ENCODE measurements at places on chromosomes 1 and 21.

GRCh38 chr1:61873581-61873980, 131.3 kb downstream of the PATJ start:
- no peak for DNase-seq

DNA sequence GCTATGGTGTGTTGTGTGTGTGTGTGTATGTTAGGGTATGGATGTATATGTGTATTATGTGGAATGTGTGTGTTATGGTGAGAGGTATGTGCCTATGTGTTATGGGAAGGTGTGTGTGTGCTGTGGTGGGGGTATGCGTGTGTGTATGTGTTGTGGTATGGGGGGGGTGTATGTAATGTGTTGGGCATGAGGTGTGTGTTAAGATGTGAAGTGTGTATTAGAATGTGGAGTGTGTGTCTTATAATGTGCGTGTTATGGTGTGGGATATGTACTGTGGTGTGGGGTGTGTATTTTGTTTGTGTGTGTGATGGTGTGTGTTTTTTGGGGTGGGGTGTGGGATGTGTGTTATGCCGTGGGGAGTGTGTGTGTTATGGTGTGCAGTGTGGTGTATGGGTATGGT, 242.5 kb downstream of the RHOU start:
- DNase-seq: no peak

DNA sequence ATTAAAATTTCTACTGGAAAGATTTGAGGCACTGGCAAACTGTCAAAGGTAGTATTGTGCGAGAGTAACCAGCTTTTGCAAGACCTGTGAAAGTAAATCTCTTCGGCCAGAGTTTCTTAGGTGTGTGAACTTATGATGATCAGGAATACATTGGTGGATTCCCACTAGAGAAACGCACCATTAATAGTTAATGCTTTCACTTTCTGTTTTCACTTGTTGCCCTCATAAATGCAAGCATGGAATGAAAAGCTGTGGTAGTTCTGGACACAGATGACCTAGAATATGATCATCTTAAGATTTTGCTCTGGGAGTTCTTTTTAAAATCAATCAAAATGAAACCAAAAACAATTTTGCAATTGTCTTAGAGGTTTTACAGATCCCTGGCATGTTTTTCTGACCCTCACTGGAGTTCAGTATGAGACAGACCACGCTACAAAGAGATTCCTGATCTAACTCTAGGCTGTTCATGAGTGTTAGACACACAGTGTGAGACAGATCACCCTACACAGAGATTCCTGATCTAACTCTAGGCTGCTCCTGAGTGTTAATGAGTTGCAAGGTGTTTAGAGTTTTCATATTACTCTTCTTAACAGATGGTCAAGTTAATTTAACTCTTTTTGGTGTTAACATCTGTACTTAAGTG, 98.8 kb downstream of the SDCCAG8 start:
- DNase-seq: no peak

- DNase-seq: no peak
These were observed 37.1 kb upstream of the RGS8 start for GRCh38 chr1:182721525-182721924.

DNA sequence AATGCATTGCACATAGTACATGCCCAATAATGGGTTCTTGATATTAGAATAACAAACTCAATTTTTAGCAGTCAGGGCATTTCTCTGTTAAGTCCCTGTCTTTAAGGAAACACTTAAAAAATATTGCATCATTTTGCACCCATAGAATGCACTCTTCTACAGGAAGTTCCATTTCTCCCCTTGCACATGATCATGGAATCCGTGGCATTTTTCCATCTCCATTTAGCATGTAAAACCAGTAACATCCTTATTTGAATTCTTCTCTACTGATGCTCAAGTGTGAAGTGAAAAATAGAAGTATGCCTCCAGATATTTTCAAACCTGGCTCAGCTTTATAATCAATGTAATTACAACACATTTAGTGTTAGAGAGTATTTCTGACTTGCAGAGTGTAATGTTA, 192.8 kb downstream of the RWDD3 start:
- DNase-seq: no peak

DNA sequence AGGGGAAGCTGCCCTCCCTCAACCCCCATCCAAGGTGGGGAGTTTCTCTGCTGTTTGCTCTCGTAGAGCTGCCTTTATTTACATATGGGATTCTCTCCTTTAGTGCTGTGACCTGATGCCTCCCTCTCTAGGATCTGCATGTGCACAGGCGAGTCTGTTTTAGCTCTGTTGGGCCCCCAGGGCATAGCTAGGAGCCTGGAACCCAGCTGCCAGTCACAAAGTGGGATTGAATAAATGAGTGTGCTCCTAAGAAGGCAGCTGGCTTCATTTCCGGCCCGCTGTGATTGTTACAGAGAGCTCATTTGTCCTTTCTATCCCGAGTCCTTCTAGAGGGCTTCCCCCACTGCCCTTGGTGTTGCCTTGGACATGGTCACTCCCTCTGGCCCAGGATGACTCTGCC, 176.6 kb downstream of the GRIK3 start:
- no peak for DNase-seq

- peak; percentile 80 for DNase-seq
These were observed 20.6 kb upstream of the SH3D21 start for GRCh38 chr1:36285443-36286101.

GRCh38 chr21:33070998-33071769, 1.2 kb downstream of the OLIG1 start:
- DNase-seq: no peak

GRCh38 chr1:64062941-64063581, 140.4 kb upstream of the UBE2U start:
- DNase-seq: no peak

DNA sequence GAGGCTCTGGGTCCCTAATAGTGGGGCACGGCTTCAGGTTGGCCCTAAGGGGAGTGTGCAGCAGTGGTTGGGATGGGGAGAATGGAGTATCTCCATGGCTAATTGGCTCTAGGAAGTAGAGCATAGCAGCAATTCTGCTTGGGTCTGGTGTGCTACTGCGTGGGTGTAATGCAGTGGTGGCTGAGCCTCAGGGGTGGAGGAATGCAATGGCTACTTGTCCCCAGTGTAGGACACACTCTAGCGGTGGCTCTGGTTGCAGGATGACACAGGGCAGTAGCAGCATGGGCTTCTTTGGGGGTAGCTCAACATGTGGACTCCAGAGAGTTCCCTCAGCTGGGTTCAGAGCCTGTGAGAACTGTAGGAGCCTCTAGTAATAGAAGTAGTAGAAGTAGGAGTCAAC, 91.2 kb upstream of the FAM78B start:
- no peak for DNase-seq

DNA sequence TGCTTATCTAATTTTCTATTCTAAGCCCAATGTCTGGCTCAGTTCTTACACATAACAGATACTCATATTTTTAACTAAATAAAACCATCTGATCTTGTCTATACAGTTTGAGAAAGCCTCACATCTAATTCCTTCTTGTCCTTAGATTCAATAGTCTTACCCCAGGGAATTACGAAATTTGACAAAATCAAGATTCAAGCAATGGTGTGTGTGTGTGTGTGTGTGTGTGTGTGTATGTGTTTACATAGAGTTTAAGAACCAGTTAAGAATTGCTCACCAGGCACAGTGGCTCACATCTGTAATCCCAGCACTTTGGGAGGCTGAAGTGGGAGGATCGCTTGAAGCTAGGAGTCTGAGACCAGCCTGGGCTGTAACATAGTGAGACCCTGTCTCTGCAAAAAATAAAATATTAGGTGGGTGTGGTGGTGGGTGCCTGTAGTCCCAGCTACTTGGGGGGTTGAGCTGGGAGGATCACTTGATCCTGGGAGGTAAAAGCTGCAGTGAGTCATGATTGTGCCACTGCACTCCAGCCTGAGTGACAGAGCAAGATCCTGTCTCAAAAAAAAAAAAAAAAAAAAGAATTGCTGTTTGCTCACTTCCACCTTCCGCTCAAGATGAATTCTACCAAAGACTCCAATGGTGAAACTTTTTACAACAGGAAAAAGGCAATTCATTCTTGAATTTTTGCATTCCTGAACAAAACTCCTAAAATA, 6.2 kb downstream of the WDR64 start:
- DNase-seq: no peak

DNA sequence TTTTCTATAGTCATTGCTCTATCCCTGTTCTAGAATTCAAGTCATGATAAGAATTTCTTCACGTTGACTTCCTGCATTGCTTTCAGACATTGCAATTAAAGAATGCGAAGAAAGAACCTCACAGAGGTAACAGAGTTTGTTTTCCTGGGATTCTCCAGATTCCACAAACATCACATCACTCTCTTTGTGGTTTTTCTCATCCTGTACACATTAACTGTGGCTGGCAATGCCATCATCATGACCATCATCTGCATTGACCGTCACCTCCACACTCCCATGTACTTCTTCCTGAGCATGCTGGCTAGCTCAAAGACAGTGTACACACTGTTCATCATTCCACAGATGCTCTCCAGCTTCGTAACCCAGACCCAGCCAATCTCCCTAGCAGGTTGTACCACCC, 10.6 kb downstream of the APCS start:
- DNase-seq: no peak

DNA sequence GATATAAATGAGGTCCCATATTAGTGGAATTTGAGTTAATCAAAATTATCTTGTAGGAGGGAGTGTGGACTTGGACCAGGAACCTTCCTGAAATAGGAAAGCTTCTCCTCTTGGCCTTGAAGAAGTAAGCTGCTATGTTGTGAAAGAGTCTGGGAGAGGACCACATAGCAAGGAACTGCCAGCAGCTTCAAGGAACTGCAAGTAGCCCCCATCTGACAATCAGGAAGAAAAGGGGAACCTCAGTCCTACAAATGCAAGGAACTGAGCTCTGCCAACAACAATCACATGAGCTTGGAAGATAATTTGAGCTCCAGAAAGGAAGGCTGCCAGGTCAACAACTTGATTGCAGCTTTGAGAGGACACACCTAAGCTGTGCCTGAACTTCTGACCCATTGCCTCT, 8.2 kb upstream of the PRMT6 start:
- peak; percentile 40 for DNase-seq

- DNase-seq: no peak
These were observed 4.9 kb downstream of the SKI start for GRCh38 chr1:2232916-2233438.

DNA sequence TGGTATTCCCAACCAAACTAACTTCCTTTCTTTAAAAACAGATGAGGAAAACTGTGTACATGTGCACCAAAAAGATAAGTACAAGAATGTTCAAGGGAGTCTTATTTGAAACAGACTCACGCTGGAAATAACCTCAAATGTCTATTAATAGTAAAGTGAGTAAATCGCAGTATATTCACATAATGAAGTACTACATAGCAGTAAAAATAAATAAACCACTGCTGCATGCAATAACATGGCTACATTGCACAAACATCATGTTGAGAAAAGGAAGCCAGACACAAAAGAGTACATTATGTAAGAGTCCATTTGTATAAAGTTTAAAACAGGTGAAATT, 5.2 kb upstream of the DENND2D start:
- DNase-seq: no peak

GRCh38 chr21:42505090-42505726, 8.4 kb upstream of the SLC37A1 start:
- DNase-seq: no peak

- DNase-seq: no peak
These were observed 165.5 kb upstream of the KCNJ6 start for GRCh38 chr21:38081708-38082107.

GRCh38 chr21:35102488-35103371, 53.6 kb upstream of the RUNX1 start:
- DNase-seq: peak; percentile 55

DNA sequence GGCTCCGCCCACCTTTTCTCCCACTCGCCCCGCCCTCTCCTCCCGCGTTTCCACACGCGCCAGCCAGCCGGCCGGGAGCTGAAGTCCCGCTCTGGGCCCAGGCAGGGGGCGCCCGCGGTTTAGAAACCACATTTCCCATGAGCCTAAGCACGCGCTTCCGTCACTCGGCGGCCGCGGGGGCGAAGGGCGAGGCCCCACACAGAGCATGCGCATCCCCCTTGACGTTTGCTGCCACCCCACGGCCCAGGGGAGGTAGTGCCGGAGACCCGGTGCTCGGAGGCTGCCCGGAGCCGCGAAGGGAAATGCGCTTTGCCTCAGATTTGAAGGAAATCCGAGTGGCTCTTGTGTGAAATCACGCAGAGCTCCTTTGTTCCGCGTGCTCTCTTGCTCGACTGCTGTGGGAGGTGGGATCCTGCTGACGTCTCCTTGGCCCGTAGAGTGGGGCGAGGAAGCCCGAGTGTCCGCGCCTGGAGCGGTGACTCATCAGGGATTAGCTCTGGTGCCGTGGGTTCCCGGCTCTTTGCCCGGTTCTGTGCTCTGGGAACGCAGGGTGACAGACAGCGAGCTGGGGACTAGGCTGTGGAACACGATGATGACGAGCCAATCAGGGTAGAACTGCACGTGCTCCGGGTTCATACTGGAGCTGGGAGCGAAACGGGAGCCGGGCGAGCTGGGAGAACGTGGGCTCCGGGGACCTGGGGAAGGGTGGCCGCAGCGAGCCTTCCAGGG, 406 bp upstream of the B3GALNT2 start:
- DNase-seq: peak; percentile 99

- no peak for DNase-seq
These were observed 13.7 kb downstream of the PABPC4 start for GRCh38 chr1:39562886-39563285.

DNA sequence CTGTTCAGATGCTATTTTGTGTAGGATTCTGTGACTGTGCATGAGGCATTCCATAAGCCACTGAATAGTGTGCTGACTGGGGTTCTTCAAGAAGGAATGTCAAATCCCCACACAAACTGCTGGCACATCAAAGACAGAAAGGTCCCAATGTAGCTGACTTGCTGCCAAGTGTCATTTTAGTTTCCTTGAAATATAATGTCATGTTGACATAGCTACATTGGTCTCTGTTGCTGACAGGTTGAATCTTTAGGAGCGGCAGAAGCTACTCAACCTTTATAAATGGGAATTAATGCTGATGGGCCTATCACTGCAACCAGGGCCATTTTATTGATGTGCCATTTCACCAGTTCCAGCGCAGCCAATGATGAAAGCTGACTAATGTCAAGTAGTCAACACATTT, 1110.7 kb upstream of the B3GALT2 start:
- no peak for DNase-seq

DNA sequence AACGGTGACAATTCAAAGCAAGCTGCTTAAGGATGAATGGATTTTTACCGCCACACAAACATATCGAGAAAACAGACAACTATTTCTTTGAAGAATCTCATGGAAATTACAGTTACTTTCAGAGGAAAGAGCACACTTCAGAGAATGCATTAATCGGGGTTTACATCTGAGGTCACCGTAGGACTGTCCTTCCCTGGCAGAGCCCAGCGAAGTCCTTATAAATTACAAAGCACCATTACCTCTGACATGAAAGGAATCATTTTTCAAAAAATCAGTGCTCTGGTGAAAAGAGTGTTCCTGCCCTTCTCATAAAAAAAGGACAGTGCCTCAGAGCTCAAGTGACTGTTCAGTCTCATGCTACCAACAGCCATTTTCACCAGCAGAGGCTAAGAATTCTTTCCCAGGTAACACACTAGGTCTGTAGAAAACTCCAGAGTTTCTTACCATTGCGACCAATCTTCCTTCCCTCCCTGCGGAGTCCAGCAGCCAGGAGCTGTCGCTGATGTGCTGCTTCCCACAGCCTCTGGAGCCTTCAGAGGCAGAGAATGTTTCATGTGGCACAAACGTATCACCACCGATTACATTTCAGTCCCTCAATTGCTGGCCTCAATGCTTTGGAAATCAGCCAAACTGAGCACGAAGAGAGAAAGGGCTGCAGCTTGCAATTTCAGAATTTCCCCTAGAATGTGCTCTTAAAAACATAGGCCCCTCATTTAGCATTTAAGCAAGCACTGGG, 75.4 kb downstream of the PLD5 start:
- no peak for DNase-seq

- no peak for DNase-seq
These were observed 10.7 kb downstream of the MACF1 start for GRCh38 chr1:39214998-39215873.

- no peak for DNase-seq
These were observed 28.3 kb downstream of the GADD45A start for GRCh38 chr1:67713057-67713846.
